Epithelial cell of esophagus (primary cell): ENCODE measurements at places on chromosomes 12 and 14.

GRCh38 chr12:65695113-65695865 lies 129.0 kb upstream of the HMGA2 start:
- DNase-seq: peak; percentile 93

DNA sequence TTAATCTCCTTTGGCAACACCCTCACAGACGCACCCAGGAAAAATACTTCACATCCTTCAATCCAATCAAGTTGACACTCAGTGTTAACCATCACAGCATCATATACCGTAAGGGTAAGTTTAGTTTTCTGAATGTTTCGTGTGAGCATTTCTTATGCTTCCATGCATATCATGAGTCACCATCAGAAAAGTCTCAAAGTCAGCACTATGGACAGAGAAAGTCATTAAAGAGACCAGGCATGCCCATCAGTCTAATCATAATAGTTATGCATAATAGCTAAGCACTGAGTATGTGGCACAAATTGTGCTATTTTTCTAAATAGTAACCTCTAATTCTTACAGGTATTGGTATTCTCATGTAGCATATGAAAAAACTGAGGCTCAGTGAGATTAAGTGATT lies 158.8 kb upstream of the PRMT8 start:
- DNase-seq: peak; percentile 63

DNA sequence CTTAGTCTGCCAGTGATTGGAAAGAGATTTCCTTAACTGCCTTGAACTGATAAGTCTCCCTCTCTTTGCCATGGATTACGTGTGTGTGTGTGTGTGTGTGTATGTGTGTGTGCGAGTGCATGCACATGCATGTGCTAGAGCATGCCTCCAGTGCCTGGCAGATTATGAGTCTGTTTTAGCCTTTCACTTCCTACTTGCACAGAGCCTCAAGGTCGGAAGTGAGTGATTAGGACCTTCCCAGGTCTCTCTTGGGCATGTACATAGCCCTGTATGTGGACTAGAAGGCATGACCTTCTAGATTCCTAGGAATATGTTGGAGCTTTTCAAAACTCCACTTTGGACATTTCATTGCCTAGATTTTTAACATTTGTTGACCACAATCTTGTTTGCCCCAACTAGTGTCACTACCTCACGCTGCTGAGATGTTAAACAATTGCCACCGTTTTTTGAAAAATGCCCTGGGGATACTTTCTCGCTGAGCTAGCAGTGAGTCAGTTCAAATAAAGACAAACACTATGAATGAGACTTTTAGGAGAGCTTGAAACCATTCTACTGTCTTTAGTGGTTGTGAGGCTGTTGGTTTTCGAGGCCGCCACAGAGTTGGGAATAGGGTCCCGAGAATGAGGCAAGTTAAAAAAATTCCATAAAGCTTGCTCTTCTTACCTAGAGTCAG lies 28.2 kb downstream of the KIAA0586 start:
- peak; percentile 90 for DNase-seq

DNA sequence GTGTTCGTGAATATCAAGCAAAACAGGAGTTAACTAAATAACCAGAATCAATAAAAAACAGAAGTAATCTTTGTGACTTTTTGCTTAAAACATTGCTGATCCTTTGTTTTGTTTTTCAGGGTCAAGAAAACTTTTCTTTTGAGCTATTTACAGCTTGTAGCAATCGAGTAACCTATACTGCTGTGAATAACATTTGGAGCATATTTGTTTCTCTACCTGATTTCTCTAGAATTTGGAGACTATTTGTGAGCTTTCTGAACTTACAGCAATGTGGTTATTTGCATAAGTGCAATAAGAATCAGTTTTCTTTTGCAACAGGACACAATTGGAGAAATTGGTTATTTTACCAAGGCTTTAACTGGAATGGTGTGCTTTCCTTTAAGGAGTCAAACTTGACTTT lies 7.3 kb upstream of the ETNK1 start:
- DNase-seq: no peak

GRCh38 chr12:119179335-119180021 lies 747 bp downstream of the HSPB8 start:
- peak; percentile 40 for DNase-seq

DNA sequence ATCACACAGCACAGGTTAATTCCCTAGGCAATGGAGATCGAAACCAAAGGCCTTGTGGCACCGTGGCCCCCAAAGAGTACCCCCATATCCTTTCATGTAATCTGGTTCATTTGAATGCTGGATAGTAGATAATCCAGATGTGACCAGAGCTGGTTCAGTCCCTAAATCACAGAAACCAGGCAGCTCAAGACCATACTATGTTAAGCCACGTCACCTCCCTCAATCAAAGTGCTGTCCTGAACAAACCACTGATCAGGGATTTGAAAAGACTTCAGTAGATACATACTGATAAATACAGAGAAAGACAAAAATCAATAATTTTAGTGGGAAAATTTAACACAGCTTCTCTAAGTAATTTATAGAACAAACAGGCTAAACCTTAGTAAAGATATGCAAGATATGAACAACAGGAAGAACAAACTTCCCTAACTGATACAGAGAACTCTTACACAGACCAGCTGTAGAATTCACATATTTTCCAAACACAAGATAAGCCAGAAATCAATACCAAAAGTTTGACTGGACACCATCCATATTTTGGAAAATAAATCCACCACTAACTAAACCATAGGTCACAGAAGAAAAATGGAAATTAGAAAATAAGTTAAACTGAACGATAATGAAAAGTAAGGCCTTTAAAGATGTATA lies 67.1 kb downstream of the BCAT1 start:
- DNase-seq: no peak

- DNase-seq: no peak
Observed at GRCh38 chr12:104280111-104280510, 23.4 kb upstream of the EID3 start.

- peak; percentile 2 for DNase-seq
Observed at GRCh38 chr12:126084480-126084879, 1019.2 kb downstream of the AACS start.

DNA sequence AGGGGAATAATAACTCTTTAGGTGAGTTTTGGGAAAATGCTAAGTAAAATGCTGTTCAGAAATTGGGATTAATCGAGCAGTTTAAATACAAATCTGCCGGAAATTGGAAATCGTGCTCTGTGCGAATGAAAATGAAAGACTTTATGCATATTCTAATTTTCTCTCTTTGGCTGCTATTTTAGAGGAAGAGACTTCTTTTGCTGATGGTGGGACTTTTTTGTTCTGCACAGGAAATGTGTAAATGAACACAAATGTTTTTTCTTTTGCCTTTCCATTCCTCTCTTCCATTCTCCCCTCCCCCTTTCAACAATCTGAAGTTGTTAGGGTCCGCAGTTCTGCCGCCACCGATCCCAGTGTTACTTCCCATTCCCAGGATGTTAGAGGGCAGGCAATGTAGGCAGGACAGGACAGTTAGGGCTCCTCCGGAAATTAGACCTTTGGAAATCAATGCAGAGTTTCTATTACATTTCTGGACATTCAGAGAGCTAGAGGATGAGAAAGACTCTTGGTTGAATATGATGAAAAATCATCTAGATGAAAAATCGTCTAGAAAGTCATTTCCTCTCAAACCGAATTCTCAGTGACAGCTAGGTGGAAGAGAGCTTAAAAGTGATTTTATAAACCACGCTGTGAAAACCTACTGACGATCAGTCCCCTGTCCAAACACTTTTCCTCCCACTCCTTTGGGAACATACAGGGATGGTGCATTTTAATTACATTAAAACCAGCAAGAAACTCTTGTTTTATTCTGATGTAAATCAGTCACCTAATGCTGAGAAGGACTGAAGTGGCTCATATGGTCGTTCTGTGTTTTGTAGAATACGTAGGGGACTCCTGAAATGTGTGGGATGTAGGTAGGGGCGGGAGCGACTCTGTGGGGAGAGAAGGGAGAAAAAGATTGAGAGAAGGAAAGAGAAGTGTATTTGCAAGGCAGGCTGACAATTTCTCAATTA lies 17.8 kb downstream of the FOXG1 start:
- no peak for DNase-seq

- peak; percentile 11 for DNase-seq
Observed at GRCh38 chr12:78835493-78835892, 29.1 kb upstream of the SYT1 start.

DNA sequence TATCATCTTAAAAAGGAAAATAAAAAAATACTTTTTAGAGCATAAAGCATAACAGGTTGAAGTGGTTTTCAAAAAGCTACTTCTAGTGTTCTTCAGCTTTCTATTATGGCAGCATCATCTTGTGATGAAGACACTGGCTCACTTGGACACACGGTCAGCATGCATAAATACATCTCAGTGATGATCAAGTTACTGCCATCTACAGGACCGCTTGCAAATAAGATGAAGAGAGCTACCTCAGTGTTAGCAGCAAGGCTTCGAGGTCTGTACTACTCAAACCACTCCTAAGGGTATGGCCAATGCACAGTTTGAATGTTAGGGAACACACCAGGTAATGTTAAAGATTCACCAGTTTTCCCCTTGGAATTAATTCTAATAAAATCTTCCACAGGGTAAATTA lies 58.8 kb downstream of the GALC start:
- DNase-seq: peak; percentile 9

DNA sequence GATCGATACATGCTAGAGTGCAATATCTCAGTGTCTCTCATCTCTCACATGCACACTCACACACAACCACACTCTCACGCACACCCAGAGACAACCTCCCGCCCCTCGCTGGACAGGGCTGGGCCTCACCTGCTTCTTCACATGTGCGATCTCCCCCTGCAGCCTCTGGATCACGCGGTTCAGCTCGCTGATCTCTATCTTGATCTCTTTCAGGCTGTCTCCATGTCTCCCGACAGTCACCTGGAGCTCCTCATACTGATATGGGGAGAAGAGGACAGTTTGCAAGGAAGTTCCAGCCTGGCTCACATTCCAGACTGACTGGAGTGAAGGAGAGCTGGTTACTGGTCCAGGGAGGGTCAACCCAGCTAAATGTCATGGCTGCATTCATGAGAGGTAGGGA lies 4.4 kb downstream of the KRT2 start:
- DNase-seq: no peak

- peak; percentile 41 for DNase-seq
Observed at GRCh38 chr12:32390572-32391219, 8.7 kb upstream of the FGD4 start.

DNA sequence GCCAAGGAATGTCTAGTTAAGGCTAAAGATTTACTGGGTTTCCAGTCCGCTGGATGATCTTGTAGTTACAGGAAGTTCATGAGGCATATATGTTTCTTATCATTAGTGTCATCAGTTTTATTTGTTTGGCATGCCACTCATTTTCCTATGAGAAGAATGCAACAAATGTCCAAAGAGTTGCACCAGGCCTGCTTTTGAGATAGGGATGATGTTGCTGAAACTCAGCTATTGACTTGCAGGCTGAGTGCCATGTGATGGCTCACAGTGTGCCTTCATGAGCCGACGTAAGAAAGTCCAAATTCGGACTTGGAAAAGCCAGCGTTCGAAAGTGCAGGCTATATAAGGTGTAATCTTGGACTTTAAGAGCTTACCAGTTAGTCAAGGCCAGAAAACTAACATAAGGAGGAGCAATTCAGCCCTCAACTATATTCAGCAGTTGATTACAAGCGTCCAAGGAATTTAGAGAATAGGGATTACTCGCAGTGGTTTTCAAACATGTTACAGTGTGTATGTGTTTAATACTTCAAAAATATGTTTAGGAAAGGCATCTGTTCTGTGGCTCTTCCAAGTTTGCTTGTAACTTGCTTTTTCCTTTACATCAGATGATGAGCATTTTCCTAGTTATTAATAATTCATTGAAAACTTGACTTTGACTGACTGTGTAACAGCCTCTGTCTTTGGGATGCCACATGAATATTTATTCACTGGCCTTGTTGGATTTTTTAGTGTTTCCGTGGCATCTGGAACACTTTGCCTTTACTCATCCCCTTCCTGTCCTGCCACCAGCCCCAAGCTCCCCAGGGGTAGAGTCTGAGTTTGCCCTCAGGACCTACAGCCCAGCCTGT lies 101.3 kb downstream of the LGMN start:
- DNase-seq: no peak

- DNase-seq: peak; percentile 12
Observed at GRCh38 chr12:98198261-98198982, 317.0 kb upstream of the TMPO start.

DNA sequence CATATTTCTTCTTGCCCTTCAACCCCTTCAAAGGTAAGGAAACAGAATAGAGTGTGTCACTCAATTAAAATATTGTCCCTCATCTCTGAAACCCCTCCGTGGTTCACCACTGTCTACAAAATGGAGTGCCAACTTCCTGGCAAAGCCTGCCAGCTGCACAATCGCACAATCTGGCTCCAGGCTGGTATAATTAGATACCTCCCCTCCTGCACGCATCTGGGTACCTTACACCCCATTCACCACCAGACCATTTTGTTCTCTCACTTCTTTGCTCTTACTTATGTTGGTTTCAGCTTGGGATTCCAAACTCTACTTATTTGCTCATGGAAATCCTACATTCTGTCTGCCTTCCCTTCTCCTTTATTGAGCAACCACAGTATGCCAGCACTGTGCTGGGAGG lies 314.9 kb downstream of the NUAK1 start:
- no peak for DNase-seq

- no peak for DNase-seq
Observed at GRCh38 chr14:103894723-103895059, 33.6 kb upstream of the TDRD9 start.
